Cardiac fibroblast (primary cell): ENCODE measurements at places on chromosomes 7 and 10.
A peak's percentile ranks its signal among the peaks of the same experiment; 100 is the strongest.

DNA sequence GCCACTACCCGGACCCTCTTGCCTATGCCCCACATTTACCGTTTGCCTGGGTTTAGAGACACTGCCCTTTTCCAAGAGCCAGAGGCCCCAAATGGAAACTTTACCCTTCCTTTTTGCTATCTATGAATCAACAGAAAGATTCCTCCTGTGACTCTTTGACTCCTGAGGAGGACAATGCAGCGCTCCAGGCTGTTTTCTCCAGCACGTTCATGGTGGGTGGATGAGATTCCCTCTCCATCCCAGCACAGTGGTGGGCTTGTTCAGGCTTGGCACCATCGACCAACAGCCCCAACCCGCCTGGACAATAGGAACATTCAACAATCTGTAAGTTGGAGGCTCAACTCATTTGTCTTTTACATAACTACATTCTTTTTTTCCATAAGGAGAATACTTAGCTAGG lies 55.9 kb downstream of the DLD start:
- DNase-seq, result no peak

DNA sequence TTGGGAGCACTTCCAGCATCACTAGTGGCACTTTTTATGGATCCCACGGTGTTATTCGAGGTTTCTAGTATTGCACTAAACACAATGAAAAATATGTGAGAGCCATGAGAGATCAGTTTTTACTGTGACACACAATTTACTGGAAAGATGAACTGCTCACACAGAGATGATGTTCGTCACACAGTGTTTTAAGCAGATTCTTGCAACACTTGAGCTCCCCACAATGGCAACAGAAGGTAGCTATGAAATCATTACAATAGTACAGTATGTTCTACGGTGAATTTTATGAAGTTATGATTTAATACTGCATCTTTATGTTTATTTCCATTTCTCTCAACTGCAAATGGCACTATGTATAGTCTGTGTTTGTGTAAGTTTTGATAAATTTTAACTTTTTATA lies 27.4 kb upstream of the ENTPD1 start:
- peak; percentile 42 for DNase-seq

DNA sequence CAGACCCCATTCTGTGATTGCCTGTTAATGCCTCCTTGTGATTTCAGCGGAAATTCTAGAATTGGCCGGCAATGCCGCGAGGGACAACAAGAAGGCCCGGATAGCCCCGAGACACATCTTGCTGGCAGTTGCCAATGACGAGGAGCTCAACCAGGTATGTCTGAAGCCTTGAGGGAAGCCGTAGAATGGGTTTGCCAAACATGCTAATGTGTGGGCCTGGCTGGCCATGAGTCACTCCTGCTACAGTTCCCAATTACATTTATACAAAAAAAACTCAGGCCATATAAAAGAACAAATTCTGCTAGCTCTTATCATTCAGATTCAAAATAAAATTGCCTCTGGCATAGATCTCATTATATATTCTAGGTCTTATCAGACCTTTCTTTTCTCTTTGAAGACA lies 37.4 kb downstream of the MACROH2A2 start:
- no peak for DNase-seq

DNA sequence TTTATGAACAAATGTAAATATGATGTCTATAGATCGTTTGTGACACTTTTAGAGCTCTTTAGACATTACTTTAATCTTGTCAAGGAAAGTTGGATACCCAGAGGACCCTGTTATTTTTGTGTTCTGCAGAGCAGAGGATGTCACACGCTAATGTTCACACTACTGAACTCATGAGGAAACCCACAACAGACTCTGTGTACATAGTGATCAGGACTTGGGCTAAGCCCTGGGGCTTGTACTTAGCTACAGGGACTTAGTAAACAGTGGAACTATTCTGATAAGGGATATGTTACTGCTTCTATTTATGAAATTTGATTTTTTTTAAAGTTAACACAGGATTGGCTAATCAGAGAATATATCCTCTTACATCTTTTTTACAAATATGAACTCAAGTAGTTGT lies 36.1 kb upstream of the ZNF518A start:
- DNase-seq, result no peak

GRCh38 chr10:128047351-128047750 lies 78.9 kb downstream of the MKI67 start:
- DNase-seq, result peak; percentile 48
